ENCODE measurements at places on chromosomes 2 and 18.

DNA sequence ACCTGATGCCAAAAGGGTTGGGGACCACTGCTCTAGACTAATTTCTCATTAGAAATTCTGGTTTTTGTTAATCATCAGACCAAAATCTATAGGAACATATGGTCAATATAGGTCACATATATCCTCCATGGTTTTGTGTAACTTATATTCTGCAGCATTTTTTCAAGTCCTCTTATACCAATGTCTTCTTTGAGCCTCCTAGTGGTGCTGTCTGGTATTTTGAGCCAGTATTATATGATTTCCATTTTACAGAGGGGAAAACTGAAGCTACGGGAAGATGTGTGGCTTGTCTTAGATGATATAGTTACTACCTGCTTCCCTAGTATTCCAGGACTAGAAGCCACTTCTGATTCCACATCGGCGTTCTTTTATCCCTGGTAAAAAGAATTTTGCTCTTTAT, 13.8 kb downstream of the MAPK4 start:
- DNase-seq: no peak

DNA sequence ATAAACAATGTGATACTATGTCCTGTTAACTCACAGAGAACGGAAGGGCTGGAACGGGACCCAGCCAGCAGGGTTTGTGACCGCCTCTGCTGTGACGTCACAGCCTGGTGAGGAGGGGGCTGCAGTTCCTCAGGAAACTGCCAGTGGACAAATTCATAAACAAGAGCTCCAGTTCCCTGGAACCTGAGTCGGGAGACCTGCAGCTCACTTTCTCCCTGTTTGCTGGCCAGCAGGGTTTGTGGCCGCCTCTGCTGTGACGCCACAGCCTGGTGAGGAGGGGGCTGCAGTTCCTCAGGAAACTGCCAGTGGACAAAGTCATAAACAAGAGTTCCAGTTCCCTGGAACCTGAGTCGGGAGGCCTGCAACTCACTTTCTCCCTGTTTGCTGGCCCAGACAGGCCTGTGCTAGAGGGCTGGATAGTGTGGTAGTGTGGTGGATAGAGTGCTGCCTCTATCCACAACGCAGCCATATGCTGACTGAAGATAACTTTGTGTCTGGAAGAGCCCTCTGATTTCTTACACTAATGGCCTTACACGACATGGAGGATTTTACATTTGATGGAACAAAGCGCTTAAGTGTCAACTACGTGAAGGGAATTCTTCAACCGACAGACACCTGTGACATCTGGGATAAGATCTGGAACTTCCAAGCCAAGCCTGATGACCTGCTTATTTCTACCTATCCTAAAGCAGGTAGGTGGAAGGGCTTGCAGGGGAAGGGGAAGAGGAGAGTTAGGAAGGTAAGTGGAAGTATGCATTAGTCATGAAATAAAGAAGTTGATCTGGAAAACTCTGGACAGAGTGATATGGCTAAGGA, at the start of gene SULT1C4:
Gene SULT1C4 (plus strand): TSS at position 140 of the 816 bp plus-strand sequence. CDS start 384 bp downstream, at position 524.
- DNase-seq: peak; percentile 41

DNA sequence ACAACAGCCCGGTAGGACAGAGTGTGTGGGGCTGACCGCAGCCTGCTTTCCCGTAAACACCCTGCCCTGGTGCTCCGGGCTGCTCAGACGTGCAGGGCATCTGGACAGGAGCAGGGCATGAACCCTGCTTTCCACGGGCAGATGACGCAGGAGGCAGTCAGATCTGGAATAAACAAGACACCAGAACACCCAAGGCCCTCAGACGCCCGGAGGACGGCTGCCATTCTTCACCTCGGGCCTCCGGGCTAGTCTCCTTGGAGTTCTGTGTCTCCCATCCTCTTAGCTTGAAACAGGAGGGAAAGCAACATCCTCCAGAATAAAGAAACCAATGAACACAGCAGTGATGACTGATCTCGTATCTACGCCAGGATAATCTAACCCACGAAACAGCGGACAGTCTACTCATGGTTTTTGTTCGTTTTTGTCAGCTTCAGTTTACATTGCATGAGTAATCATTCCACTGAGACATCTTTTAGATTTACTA, 7.3 kb downstream of the PXDN start:
- no peak for DNase-seq

- DNase-seq: no peak
Measured at GRCh38 chr2:70089220-70089982, 2.1 kb downstream of the PCBP1 start.

- peak; percentile 80 for DNase-seq
Measured at GRCh38 chr2:26745609-26746327, 18.3 kb upstream of the SLC35F6 start.

DNA sequence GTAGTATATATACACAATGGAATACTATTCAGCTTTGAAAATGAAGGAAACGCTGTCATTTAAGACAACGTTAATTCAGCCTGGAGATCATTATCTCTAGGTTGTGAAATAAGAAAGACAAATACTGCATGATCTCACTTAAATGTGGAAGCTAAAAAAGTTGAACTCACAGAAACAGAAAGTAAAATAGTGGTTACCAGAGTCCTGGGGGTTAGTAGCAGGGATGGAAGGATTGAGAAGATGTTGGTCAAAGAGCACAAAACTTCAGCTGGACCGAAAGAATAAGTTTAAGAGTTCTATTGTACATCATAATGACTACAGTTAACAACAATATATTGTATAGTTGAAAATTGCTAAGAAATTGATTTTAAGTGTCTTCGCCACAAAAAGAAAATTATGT, 670.3 kb downstream of the NR4A2 start:
- no peak for DNase-seq

- DNase-seq: peak; percentile 23
Measured at GRCh38 chr2:68762665-68763064, 28.1 kb downstream of the ARHGAP25 start.

- no peak for DNase-seq
Measured at GRCh38 chr18:67265464-67266245, 250.9 kb downstream of the DSEL start.

GRCh38 chr2:37648331-37649011, 23.0 kb downstream of the CDC42EP3 start:
- no peak for DNase-seq

DNA sequence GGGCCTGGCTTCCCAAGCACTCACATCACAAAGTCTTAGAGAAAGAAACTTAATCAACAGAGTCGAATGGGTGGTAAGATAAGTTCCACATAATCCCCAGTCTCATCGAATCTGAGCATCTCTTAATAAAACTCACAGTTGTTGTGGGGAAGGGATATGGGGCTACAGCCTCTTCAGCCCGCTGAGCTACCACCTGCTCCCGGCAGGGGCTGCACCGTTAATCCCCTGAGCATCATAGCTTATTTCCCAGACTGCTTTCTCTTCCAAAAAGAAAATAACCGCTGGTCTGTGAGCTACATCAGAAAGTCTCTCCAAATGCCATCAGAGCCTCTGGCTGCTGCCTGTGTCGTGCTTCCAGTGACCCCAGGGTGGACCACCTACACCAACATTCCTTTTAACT, 139.4 kb upstream of the CELF4 start:
- DNase-seq: no peak

DNA sequence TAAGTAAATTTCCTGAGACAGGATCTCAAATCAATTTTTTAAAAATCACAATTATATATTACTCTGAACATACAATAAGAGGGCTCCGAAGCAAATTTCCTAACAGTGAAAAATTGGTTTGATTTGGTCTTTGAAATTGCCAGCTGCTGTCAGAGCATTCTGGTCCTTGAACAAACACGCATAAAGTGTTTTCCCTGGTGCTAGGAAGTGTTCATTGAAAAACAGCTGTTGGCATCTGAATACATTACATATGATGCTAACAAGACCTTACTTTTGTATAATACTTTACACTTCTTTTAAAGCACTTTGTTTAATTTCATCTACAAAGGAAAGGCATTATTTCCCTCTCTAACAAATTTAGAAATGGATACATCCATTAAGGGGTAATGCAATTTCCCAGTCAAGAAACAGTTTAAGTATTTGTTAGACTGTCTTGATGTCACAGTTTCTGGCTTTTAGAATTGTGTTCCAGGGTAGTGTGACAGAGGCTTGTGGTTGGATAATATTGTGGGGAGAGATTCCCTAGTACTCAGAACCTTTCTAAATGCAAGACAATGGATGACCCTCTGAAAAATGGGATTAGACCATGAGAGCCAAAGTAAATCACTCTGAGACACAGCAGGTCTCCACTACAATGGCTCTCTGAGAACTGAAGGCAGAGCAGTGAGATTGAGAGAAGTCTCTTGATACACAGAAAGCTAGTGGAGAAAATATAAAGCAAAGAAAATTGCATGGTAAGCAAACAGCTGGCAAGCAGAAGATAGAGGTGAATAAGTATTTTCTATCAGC, 299.0 kb downstream of the TRIB2 start:
- no peak for DNase-seq

GRCh38 chr2:241951316-241951700, 81.8 kb downstream of the RTP5 start:
- DNase-seq: no peak

GRCh38 chr2:163655667-163656066, 80.1 kb downstream of the FIGN start:
- no peak for DNase-seq

GRCh38 chr18:2053490-2054089, 517.7 kb downstream of the METTL4 start:
- DNase-seq: no peak

- no peak for DNase-seq
Measured at GRCh38 chr2:29495536-29496060, 380.4 kb downstream of the CLIP4 start.

- DNase-seq: no peak
Measured at GRCh38 chr2:168607992-168608391, 151.9 kb downstream of the CERS6 start.

- DNase-seq: no peak
Measured at GRCh38 chr18:49371786-49372185, 88.7 kb downstream of the DYM start.

DNA sequence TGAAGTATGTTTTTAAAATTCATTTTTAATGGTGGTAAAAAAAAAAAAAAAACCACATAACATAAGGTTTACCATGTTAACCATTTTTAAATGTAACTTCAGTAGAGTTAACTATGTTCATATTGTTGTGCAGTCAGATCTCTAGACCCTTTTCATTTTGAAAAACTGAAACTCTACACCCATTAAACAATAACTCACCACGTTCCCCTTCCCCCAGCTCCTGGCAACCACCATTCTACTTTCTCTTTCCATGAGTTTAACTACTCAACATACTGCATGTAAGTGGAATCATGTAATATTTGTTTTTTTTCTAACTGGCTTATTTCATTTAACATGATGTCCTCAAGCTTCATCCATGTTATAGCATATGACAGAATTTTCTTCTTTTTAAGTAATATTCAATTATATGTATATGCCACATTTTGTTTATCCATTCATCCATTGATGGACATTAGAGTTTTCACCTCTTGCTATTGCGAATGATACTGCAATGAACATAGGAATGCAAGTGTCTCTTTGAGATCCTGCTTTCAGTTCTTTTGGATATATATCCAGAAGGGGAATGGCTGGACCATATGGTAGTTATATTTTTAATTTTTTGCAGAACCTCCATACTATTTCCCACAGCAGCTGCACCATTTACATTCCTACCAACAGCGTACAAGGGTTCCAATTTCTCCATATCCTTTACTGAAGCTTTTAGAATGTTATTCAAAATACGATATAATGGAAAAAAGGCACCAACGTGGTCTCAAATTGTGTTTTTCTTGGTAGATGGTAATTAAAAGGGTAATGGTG, 91.0 kb downstream of the SPTBN1 start:
- DNase-seq: no peak

- no peak for DNase-seq
Measured at GRCh38 chr18:70299393-70299792, 10.5 kb downstream of the SOCS6 start.

GRCh38 chr18:76328140-76328539, 166.9 kb downstream of the ZNF516 start:
- no peak for DNase-seq

GRCh38 chr2:38407111-38407682, 30.1 kb upstream of the ATL2 start:
- peak; percentile 36 for DNase-seq

DNA sequence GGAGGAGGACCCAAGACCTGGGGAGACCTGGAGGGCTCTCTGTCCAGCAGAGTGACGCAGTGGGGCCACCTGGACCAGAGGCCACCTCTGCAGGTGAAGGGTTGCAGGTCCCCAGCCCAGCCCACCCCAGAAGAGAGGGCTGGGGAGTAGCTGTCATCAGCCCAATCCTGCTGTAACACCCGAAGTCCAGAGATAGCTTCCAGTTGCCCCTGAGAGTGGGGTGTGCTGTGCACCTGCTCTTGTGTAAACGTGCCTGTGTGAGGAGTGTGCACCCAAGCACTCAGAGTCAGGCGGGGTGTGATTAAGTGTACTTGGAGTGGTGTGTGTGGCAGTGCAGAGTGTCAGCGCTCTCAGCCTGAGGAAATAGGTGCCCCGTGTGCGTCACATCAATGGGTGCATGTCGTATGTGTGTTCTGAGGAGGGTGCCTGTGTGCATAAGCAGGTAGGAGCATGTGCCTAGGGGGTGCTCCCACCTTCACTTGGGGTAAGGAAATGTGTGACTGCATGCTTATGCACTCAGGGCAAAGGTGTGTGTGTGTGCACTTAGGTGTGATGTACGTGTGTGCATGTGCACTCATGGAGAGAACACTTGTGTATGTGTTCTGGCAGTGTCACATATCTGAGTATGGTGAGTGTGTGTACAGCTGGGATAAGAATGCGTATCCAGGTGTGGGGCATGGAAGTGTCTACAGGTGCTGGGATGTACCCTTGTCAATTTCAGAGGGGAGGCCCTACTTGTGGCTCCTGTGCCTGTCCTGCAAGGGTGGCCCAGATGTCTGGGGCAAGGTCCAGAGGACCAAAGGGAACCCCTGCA, 672 bp downstream of the ATP6V1B1 start:
- no peak for DNase-seq

- no peak for DNase-seq
Measured at GRCh38 chr2:38765149-38765548, 12.9 kb upstream of the GEMIN6 start.

GRCh38 chr2:148643998-148644882, at the start of gene EPC2:
TSS of gene EPC2 (plus strand) at chr2:148644751. CDS start at chr2:148645018, 267 bp downstream.
- peak; percentile 89 for DNase-seq

GRCh38 chr2:9991829-9992273, 40.4 kb downstream of the GRHL1 start:
- DNase-seq: no peak

- DNase-seq: no peak
Measured at GRCh38 chr18:36560187-36560586, 262.7 kb downstream of the FHOD3 start.

All from uterus (tissue), 4 donors.